Naive thymus-derived CD4-positive, alpha-beta T cell (primary cell): ENCODE measurements at places on chromosomes 2 and 18. TPM values are rescaled to one million over a fixed set of nuclear protein-coding genes. Genes with fewer than 3 reads are reported as not detected.

Gene MAPK4
- total RNA-seq = not detected in 2 replicates

Gene IL1F10
- not detected in 2 replicates for total RNA-seq

Gene TOGARAM2
- 3.5 and 4.9 TPM in 2 replicates for total RNA-seq

Gene SPATS2L
- 3.5 TPM for total RNA-seq

Gene WDR75
- 62.2 TPM for total RNA-seq

Gene ABCG8
- not detected for total RNA-seq

Gene TUBB8B
- total RNA-seq = not detected in 2 replicates

DNA sequence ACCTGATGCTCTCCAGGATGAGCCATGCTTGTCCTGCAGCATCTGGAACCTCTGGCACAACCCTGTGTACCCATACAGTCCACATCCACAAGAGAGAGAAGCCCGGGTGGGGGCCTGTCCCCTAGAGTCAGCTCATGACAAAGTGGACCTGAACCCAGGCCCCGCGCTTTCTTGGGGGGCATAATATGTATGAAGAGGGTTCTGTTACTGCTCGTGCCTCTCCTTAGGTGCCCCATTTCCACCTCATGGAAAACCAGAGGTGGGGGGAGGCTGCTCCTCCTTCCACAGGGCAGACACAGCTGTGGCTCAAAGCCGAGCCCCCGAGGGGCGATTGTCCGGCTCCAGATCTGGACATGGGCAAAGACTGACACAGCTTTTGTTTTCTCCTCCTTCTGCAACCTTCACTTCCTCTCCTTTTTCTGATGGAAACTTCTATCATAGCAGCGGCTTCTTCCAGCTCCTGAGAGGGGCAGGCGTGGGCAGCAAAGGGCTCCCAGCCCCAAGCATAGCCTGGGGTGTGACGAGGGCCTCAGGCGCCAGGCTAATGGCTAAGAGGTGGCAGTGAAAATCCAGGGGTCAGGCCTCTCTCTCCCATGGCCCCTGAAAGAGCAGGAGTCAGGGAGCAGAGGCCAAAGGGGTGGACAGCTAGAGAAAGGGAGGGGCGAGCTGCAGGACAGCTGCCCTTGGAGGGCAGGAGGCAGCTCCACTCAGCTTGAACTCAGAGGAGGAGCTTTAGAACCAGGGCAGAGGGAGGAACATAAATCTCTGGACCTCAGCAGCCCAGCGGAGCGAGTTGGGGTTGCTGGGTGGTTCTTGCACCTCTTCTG, 155.5 kb downstream of the ZFP36L2 start:
- no peak for DNase-seq

- no peak for DNase-seq
Measured at GRCh38 chr18:51561821-51562220, 364.3 kb upstream of the MEX3C start.

- no peak for DNase-seq
Measured at GRCh38 chr2:14220101-14220500, 412.4 kb upstream of the LRATD1 start.

GRCh38 chr2:21234001-21234400, 110.2 kb downstream of the TDRD15 start:
- DNase-seq = no peak

DNA sequence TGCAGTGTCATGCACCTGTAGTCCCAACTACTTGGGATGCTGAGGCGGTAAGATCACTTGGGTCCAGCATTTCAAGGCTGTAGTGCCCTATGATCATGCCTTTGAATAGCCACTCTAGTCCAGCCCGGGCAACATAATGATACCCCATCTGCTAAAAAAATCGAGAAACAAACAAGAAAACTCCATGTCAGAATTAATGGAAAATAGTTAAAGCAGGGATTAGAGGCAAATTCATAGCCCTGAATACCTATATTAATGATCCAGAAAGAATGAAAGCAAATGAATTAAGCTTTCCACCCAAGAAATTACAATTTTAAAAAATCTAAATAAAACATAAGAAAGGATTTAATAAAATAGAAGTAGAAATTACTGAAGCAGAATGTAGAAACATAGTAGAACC, 143.0 kb downstream of the MYO3B start:
- no peak for DNase-seq

GRCh38 chr18:6650127-6650507, 79.4 kb upstream of the ARHGAP28 start:
- no peak for DNase-seq

GRCh38 chr2:148939271-148939670, 64.2 kb downstream of the KIF5C start:
- DNase-seq = no peak

GRCh38 chr2:147549054-147549453, 295.8 kb upstream of the ACVR2A start:
- DNase-seq = no peak

GRCh38 chr2:204328373-204328772, 216.9 kb upstream of the PARD3B start:
- no peak for DNase-seq

GRCh38 chr2:159497256-159497655, 119.1 kb downstream of the BAZ2B start:
- DNase-seq = no peak

DNA sequence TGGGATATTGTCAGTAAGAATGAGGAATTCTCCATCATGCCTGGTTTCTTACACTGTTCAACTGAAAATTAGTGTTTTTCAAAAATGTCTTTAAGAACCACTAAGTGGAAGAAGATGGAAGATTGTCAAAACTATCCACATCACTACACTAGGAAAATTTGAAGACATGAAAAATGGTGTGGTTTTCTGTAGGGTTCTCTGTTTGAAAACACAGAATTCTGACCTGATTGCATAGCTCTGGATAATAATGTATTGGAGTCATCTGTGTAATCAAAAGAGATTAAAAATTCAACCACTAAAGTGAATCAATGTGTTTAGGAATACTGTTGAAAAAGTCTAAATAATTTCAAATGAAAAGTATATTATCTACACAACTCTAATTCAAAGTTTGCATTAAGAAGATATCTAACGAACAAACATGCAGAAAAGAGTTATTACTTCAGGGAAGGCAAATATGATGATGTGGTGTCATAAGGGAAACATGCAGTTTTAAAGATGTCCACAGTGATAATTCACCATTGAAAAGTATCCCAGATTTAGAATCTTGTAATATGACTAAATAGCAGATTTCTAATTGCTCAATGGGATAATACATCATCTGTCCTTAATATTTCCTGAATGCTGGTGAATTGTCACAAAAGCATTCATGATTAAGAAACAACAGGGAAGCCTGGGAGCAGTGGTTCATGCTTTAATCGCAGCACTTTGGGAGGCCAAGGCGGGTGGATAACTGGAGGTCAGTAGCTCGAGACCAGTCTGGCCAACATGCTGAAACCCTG, 116.9 kb downstream of the ERBB4 start:
- no peak for DNase-seq

GRCh38 chr18:63192885-63193349, 126.7 kb downstream of the BCL2 start:
- DNase-seq = no peak

- DNase-seq = no peak
Measured at GRCh38 chr18:79413426-79413825, 17.7 kb downstream of the NFATC1 start.

DNA sequence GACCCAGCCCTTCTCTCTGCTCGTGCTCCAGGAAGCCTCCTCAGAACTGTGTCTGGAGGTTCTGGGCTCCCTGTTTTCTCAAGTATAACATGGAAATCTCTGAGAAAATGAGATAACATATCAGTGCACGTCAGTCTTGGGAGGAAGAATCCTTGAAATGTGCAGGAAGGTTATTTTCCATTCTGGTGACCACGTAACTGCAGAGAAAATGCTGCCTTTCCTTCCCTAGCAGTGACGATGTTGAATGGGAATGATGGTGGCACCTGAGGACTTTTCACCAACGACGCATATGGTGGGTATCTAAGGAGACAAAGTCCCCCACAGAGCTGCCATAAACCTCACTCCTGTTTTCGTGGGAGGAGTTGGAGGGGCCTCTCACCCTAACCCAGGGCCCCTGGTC, 272.1 kb upstream of the SIX2 start:
- no peak for DNase-seq

GRCh38 chr2:141770530-141770929, 360.3 kb downstream of the LRP1B start:
- DNase-seq = no peak

GRCh38 chr2:114421781-114422180, 20.7 kb upstream of the DPP10 start:
- no peak for DNase-seq

DNA sequence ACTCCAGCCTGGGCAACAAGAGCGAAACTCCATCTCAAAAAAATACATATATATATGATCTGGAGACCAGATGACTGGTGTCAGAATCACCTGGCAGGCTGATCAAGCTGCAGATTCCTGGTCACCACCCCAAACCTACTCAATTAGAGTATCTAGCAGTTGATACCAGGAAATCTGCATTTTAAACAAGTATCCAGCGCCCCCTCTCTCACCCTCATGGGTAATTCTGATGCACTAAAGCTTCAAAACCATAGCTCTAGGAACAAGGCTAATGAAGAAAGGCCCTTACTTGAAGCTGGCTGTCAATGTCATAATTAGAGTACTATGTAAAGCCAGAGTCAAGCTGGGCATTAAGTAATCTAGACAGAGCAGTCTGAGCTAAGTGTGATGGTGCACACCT, 25.0 kb upstream of the PCBP1 start:
- DNase-seq = no peak

- DNase-seq = no peak
Measured at GRCh38 chr2:3689998-3690748, 13.2 kb upstream of the DCDC2C start.

- no peak for DNase-seq
Measured at GRCh38 chr18:67778016-67778415, 261.5 kb upstream of the DSEL start.
